Stimulated activated CD4-positive, alpha-beta T cell treated with anti-CD3 and anti-CD28 coated beads, Interleukin-2, amount 100 ng/mL, for 24 hours (primary cell): ENCODE measurements at places on chromosomes 2 and 18.

- no peak for DNase-seq
Observed at GRCh38 chr2:19547321-19547720, 188.9 kb upstream of the OSR1 start.

- DNase-seq = no peak
Observed at GRCh38 chr18:10297086-10297485, 157.3 kb upstream of the APCDD1 start.

DNA sequence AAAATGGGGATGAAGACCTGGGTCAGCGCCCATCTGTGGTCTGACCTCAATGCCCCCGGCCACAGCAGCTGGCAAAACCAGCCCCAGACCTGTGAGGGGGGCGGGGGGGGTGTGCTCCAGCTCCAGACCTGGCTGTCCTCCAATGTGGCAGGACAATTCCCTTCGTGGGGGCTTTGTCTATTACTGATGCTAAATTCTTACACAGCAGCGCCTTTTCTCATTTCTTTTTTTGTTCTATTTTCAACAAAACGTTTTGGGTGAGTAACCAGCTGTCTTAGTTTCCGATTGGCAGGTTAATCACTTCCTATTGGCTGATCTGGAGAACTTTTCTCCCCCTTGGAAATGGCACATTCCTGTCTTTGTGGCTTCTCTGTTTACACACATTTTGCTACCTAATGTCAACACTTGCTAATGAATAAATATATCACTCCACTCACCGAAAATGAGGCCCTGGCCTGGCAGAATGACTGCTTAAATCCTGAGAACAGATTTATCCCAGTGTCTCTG, 4.4 kb downstream of the SMAD7 start:
- DNase-seq = no peak

- DNase-seq = no peak
Observed at GRCh38 chr2:95149397-95149984, 10.2 kb downstream of the ZNF514 start.

- no peak for DNase-seq
Observed at GRCh38 chr18:75142677-75143076, 66.3 kb downstream of the PTGR3 start.

GRCh38 chr18:49486606-49486952, 455 bp downstream of the C18orf32 start:
- DNase-seq = no peak

GRCh38 chr2:117470311-117471095, 344.0 kb upstream of the DDX18 start:
- DNase-seq = peak; percentile 7

DNA sequence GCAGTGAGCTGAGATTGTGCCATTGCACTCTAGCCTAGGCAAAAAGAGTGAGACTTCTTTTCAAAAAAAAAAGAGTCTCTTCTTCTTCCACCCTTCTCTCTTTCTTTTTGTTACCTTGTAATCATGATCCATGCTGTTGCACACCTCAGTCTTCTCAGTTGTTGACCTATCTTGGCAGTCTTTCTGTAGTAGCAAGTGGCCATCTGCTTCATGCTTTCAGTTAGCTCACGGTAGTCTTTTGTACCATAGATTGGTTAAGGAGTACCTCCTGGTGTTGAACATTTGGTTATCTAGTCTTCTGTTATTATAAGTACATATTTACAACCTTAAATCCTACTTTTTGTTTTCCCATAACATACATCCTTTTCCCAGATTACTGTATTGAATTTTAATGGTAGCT, 3.1 kb downstream of the GORASP2 start:
- no peak for DNase-seq

DNA sequence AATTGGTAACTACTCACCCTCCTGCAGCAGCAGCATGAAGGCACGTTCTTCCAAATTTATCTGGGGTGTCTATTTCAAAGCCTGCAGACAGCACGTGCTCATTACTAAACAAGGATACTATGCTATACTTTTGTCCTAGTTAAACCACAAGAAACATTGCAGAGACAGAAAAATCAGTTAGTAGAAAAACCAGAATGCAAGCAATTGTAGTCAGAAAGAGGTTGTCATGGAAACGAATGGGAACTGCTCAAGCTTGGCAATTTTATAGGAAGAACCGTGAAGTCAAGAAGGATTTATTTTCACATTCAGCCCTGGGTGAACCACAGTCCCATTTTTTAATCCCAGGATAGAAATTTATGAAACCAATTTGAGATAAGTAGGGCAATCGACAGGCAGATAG, 162.2 kb upstream of the PGAP1 start:
- no peak for DNase-seq

- no peak for DNase-seq
Observed at GRCh38 chr2:200625958-200626363, 40.1 kb downstream of the AOX1 start.

GRCh38 chr2:76808732-76809131, 713.4 kb downstream of the LRRTM4 start:
- DNase-seq = no peak

DNA sequence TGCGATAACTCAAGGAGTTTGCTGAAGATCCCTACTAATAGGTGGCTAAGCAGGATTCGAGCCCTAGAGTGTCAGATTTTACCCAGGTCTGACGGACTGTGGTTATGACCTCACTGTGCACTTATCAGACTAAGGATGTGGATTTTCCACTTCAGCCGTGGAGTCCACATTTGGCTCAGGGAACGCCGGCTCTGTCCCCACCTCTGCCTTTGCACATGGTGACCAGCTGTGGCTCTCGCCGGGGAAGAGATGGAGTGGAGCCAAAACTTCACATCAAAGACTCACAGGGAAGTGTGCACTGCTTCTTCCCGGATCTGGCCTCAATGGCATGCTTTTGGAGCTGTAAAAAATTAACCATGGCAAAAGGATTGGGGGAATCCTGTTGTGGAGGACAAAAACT, 249.3 kb upstream of the APCDD1 start:
- no peak for DNase-seq

DNA sequence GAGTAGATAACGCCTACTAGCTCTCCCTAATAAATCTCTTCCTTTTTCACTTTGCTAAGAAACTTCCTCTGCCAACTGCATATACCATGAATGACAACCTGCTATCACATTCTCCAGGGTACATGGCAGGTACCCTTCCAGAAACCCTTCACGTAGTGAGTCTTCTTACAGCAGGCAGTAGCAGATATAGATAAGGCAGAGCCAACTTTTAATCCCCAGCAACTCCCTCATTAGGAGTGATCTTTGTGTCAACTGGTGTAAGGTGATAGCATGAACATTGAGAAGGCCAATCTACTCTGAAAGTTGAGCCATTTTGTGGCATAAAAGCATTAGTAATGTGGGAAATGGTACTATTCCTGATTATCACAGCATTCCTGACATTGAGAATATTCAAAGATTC, 5.7 kb upstream of the STK17B start:
- DNase-seq = no peak

DNA sequence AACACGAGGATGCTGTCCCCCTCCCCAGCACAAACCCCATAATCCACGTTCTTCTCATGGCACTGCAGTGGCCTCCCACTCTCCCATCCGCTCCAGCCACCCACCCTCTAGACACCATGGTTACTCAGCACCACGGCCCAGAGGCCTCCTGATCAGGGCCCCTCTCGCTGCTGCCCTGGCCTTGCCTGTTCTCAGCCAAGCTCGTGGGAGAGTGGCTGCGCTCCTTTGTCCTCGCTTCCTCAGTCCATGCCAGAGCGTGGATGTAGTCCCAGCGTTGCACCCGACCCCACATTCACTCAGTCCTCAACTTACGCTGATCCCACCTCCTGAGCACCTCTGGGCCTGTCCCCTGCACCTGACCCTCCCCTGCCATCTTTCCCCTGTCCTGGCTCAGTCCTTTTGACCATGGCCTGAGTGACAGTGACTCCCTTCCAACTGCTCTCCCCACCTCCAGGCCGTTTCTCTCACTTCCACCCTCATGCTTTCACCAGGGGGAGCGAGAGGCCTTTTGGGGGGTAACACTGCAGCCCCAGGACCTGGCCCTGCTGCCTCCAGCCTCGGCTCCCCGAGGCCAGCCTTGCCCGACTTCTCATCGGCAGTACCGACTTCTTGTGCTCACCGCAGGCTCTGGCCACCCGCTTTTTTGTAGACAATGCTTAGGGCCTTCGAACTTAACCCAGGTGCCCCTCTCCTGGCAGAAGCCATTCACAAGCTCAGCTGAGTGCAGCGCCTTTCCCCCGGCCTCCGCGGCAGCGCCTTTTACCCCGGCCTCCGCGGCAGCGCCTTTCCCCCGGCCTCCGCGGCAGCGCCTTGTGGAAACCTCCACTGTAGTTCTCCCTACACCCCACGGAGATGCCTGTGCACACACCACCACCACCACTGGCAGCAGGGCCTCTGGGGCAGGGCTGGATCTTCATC, 131.4 kb downstream of the CLIP4 start:
- DNase-seq = no peak

GRCh38 chr2:7530001-7530400, 612.8 kb downstream of the RNF144A start:
- DNase-seq = no peak

DNA sequence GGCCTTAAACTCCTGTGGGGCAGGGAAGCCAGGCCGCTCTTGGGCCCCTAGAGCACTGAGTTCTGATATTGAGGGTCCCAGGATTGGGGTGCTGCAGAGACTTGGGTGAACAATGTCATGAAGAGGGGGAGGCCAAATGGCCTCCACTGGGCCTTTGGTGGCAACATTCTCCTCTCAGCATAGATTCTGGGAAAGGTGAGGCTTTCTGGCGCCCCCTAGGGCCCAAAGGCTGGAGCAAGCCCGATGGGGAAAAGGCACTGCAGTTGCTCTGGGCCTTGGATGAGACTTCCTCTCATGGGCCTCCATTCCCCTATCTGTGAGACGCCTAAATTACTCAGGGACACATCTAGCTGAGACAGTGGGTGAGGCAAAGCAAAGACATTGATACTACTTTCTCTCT, 84.8 kb downstream of the ACAA2 start:
- peak; percentile 30 for DNase-seq

GRCh38 chr2:207051385-207051965, 112.2 kb downstream of the CPO start:
- no peak for DNase-seq

DNA sequence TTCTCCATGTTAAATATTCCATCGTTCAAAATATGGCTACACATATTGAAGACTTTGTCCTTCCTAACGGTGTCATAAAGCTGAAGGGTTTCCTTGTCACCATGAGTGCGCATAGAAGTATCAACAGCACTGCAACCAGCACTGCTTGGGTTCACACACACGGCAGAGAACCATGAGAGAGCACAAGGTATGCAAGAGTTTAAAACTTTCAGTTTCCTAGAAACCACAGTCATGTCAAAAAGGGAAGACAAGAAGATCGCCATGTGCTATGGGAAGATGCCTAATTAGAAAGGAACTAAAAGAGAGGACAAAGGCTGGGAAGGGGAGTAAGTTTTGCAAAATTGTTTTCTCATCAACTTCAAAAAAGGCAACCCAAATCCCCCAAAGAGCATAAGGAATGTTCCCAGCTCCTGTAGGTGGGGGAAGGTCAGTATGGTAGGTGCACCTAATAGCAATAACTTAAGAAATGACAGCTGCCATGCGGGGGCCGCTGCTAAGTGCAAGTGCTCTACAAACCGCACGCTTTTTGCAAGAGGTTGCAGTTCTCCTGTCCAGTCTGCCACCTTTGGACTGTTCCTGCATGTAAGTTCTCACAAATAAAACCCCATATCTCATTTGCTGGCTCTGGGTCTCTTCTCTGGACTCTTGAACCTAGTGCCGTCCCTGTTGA, 136.8 kb downstream of the TMEM163 start:
- no peak for DNase-seq

DNA sequence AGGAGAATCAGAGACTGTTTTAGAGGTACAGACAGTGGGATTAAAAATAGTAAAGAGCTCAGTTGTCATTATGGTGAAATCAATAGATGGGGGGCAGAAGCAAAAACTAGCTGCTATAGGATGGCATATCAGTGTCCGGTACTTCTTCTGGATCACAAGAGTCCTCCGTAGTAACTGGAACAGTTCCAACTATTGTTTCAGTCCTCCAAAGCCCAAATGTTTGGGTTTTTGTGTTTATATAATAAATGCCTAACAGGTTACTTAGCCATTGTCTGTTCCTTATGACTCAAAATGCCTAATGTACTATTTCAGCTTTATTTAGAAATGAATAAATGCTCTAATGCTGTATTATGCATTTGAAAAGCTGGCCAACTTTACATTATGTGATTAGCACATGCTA, 401.2 kb downstream of the PTH2R start:
- no peak for DNase-seq

- no peak for DNase-seq
Observed at GRCh38 chr2:178928077-178928476, 120.9 kb upstream of the TTN start.

- DNase-seq = no peak
Observed at GRCh38 chr2:215830304-215830703, 183.0 kb downstream of the MREG start.

DNA sequence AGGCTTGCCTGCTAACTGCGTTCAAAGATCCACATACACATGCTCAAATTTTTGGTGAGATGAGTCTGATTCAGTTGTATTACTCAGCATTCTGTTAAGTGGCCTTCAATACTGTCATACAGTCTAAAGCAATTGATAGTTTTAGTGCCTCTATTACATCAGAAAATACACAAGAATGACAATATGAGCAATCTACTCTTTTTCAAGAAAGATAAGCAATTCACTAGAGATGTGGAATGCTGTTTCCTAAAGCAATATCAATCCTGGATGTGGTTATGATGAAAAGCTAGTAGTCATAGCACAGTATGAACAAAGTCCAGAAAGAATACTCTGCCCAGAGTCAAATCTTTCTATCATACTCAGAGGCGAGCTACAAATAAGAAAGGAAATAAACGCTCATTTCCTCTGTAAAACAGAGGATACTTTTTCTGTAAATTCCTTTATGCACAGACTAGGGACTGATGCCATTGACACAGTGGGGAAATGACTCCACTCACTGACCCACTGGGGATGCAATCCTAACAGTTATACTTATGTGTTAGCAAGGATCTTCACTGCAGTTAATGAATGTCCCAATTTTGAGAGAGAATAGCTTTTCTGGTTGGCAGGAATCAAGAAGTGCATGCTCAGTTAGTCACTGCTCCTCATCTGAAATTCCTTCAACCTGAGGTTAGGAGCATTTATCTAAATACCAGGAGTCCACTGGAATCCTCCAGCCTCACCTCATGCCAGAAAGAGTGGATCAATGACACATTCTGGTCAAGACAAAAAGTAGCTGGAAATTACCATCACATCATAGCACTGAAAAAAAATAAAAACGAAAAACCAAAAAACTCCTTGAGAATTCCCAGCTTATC, 83.3 kb downstream of the PDE11A start:
- DNase-seq = no peak

DNA sequence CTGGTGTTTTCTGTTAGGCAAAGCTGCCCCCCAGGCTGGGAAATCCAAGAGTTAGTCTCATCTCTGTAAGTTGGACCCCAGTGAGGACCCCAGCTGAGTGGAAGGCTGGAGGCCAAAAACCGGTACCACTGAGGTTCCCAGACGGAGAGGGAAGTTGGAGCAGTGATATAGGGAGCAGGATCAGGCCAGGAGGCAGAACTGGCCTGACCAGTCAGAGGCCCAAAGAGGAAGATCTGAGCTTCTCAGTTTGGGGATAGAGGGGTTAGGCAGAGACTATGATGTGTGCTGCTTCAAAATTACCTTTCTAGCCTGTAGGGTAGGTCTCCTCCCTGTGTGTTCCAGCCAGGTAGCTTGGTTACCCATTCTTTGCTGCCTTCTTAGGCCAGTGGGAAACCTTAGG, 4.6 kb upstream of the RNF181 start:
- DNase-seq = no peak

GRCh38 chr2:195604706-195605105, 52.3 kb upstream of the SLC39A10 start:
- no peak for DNase-seq

GRCh38 chr2:120605231-120605935, 130.3 kb upstream of the GLI2 start:
- no peak for DNase-seq

- DNase-seq = no peak
Observed at GRCh38 chr18:51051105-51051712, 21.2 kb downstream of the SMAD4 start.
